ENCODE measurements at places on chromosomes 1 and 21.

- no peak for DNase-seq
These were observed 320.9 kb downstream of the ASTN1 start for GRCh38 chr1:176843352-176844297.

DNA sequence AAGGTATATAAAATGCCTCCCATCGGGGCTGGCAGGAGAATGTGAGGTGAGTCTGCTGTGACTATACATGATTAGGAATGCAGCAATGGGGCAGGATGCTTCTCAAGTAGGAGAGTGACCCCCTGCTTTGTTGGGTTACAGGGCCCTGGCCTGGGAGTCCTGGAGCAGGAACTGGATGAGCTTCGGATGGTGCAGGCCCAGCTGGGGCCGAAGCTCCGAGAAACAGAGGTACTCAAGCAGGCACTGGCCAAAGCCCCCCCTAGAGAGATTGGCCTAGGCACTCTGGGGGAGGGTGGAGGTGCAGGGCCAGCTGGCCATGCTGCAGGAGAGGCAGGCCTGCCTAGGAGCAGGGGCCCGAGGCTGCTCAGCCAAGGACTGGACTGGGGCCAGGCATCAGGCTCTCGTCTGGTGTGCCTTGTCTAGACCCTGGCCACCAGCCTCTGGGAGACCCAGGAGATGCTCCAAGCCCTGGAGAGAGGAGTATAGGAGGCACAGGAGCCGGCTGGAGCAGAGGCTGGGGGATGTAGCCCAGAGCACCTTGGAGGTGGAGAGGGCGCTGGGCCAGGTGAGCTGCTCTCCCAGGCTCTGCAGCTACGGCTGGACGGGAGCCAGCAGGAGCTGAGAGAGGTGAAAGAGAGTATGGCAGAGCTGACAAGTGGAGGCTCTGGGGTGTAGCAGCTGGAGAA, 32.8 kb upstream of the PKP1 start:
- DNase-seq, result no peak

- no peak for DNase-seq
These were observed 1111.7 kb upstream of the B3GALT2 start for GRCh38 chr1:194298007-194298598.

DNA sequence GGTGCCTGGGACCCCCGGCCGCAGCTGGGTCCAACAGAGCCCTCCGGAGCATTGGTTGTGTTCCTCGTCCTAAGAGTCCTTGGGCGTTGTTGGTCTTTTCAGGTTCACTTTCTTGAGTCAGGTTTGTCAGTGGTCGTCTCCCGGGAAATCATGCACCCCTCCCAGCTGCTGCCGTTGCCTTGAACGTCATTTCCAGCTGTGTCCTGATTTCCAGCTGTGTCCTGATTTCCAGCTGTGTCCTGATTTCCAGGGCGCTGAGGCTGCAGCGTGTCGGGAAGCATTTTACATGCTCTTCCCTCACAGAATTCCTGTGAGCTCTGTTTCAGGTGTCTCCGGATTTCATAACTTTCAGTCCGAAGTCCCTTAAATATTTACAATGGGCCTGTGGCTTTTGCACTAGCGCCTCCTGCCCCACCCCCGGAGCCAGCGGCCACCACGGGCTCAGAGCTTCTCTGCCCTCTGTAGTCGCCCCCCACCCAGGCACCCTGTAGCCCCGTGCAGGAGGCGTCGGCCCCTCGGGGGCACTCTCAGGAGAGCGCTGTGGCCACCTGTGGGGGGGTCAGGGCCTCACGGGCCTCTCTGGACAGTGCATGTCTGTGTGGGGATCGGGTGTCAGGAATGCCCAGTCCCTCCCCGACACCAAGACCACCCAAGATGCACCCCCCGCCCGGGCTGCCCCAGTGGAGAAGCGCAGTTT, 66.7 kb downstream of the COL18A1 start:
- DNase-seq, result no peak

DNA sequence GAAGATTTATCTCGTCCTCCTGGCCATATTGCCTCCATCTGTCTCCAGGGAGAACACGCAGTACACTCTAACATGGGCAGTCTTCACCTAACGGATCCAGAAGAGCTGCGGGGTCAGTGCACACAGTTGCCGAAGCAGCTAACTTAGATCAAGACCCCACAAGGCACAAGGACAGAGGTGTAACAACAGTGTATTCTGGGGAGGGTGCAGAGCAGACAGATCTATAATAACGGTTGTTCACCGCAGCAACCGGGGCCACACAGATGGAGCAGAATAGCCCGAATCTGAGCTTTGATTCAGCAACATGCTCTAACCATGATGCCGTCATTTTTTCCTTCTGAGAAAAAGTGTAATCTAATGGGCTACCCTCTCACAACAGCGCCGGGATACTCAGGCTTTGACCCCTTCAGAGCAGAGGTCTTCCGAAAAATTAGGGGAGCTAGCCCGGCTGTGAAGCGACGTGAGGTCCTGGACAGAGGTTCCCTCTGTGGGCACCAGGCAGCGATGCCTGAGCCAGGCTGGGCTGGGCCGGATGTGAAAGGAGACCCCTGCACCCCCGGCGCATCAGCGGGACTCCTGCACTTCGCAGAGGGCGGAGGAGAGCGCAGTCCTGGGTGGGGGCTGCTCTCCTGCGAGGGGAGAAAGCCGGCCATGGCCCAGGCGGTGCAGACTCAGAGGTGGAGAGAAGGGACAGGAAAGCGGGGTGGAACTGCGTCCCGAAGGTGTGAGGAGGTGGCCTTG, 57.5 kb downstream of the BCL9 start:
- peak; percentile 29 for DNase-seq

GRCh38 chr1:180896161-180896560, 16.5 kb upstream of the KIAA1614 start:
- DNase-seq, result no peak

DNA sequence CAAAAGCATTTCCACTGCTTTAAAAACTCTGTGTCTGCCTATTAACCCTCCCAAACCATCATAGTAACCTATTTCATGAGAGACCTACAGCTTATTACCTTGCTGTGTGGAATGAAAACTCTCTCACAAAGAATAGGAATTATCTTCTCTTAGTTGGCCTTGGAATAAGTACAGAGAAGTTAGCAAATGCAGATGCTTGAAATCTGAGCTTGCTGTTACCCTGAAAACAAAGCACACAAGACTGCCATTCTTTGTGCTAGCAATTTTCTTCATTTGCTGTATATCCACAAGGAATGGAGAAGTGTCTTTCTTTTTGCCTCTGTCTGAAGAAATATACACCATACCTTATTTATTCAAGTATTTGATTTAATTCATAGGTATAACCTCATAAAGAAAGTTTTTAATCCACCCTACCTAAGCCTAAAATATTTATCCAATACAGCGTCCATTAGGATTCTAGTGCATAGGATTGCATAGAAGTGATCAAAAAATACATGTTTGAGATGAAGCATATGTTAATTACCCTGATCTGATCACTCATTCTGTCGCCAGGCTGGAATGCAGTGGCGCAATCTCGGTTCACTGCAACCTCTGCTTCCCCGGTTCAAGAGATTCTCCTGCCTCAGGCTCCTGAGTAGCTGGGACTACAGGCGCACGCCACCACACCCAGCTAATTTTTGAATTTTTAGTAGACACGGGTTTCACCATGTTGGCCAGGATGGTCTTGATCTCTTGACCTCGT, 451.1 kb downstream of the LTN1 start:
- DNase-seq, result no peak

DNA sequence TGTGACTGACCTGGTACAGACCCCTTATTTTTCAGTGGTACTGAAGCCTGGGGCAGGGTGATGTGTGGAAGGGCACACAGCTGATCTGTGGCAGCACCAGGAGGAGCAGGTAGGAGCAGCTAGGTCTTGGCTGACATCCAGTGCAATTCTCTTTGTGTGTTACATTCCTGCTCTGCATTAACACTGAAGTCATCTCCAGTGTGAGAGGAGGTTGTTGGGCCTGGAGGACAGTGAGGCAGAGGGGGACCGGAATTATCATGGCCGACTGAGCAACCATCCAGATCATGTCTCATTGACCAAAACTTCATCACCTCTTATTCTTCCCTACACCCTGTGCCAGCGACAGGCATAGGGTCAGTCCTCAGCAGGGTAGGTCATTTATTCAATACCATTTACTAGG, 1.5 kb downstream of the SLAMF8 start:
- DNase-seq, result no peak

GRCh38 chr1:24258735-24259424, 60.3 kb upstream of the GRHL3 start:
- no peak for DNase-seq

DNA sequence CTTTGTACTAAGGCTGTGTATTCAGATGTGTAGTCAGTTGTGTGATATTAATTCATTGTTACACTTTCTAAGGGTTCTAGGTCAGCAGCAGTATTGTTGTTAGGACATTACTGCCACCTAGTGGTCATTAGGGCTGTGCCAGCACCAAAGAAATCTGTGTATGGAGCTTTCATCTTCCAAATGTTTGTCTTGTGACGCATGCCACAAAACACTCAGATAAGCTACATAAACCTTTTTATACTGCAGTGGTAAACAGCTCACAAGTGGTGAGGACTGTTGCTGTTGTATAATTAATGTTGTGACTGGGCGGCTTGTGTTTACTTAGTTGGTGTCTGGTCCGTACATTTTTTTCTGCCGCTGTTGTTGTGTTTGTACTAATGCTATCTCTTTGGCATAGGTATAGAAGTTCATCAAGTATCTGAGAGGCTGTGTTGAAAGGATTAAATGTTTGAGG, 51.7 kb downstream of the S1PR1 start:
- DNase-seq, result peak; percentile 75

GRCh38 chr1:17970757-17971156, 136.8 kb upstream of the IGSF21 start:
- DNase-seq, result no peak

DNA sequence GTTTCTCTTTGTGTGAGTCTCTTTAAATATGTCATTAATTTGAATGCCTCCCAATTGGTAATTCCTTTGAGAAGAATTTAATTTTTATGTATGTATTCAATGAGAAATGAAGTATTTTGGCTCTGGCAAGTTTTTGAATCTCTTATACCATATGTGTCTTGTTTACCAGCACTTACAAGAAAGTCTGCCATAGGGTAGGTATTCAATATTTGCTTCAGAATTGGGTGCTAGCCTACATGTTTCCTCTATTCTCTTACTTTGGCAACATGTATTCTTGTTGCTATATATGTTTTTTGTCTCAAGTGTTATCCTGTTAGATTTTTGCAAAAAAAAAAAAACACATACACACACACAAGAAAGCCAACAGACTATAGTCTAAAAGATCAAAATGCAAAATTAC, 350.5 kb upstream of the PRMT6 start:
- DNase-seq, result no peak

DNA sequence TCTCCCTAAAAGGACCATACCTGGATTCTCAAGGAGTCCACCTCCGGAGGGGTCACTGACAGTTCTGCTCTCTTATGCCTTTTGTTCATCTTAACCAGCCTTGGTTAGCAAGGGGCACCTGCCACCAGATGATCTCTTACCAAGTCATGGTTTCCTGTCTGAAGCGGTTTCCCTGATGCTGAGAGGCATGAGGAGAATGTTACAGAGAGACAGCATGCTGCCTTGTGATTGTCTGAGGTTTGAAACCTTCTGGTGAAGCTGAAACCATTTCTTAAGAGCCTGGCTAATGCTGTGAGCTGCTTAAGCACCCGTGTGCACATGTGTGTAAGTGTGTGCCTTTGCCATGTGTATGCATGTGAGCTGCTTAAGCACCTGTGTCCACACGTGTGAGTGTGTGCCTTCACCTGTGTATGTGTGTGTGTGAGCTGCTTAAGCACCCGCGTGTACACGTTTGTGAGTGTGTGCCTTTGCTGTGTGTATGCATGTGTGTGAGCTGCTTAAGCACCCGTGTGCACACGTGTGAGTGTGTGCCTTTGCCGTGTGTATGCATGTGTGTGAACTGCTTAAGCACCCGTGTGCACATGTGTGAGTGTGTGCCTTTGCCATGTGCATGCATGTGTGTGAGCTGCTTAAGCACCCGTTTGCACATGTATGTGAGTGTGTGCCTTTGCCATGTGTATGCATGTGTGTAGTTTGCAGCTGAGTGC, 136.4 kb upstream of the COL6A1 start:
- DNase-seq, result no peak

DNA sequence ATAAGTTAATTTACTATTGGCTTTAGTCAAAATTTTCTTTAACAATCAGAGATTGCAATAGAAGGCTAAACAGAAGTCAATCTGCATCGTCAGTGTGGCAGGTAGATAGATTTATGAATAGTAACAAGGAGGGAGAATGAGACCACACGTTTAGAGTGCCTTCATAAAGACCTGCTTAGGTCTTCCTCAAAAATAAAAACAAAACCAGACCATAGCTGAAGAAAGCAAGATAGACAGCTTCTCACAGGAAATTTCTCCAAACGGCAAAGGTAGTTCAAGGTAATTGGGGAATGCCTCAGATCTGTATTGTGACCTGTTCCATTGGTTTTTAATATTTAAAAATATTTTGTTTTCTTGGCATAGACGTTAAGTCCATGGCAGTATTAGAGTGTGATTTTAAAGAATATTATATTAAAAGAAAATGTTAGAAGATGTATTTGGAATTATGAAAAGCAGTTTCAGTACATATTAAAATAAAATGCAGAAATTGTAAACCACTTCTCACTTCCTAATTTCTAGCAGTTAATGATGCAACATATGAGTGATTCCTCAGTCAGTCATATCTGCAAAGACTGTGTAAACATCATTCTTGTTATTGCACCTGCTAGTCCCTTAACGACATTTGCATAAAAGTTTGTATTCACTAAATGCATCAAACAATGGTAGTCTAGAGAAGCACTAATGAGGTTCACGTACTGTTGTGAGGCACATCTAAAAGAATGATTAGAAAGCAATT, 278.0 kb downstream of the HLX start:
- no peak for DNase-seq

DNA sequence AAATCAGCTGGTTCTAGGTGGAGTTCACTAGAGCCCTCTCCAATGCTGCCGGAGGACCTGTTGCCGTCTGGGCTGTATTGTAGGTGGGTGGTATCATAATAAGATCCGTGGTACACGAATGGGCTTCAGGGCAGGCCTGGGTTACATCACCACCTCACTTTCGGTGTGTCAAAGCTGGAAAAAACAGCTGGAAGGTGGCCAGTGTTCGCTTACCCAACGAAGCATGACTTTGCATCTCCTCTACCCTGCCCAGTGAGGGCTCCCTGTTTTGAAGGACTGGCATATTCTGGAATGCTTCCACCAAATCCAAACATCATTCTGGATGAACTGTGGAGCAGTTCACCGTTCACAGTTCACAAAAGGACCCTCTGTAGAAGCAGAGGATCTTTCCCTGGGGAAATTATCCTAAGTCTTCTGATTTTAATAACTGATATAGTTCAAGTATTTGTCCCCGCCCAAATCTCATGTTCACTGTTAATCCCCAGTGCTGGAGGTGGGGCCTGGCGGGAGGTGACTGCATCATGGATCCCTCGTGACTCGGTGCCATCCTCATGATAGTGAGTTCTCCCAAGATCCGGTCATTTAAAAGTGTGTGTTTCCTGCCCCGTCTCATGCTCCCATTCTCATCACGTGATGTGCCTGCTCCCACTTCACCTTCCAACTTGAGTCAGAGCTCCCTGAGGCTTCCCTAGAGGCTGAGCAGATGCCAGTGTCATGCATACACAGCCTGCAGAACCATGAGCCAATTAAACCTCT, 429.0 kb downstream of the KIF26B start:
- DNase-seq, result no peak
